Stimulated activated CD8-positive, alpha-beta memory T cell treated with anti-CD3 and anti-CD28 coated beads, Interleukin-4, amount 100 ng/mL, for 1 hour (primary cell): ENCODE measurements at places on chromosomes 12 and 14.

GRCh38 chr14:65320661-65321308 is 91.7 kb upstream of the FUT8 start:
- DNase-seq, result no peak

DNA sequence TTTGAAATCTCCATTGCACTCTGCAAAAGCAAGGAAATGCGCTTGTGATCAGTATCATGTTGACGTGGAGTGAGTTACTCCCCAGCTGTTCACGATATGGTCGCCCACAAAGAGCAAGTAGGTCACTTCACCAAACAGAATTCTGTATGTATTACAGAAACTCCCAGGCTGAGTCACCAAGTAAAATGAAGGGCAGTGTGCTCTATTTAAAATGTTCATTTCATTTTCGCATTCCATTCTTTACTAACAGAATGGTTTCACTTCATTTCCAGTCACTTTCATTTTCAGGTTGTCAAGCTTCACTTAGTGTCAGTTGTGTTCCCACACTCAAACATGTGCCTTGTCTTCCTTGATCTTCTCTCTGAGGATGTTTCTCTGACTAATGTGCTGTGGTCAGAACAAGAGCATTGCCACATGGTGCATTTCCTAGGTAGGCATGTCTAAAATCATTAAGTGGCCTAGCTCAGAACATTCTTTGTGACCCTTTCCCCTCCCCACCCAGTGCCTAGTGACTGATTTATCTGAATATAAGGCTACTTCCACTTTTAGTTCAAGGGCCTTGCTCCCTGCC is 391.2 kb downstream of the RAD51B start:
- no peak for DNase-seq

GRCh38 chr14:75418850-75419768 is 8.7 kb upstream of the JDP2 start:
- DNase-seq, result no peak

DNA sequence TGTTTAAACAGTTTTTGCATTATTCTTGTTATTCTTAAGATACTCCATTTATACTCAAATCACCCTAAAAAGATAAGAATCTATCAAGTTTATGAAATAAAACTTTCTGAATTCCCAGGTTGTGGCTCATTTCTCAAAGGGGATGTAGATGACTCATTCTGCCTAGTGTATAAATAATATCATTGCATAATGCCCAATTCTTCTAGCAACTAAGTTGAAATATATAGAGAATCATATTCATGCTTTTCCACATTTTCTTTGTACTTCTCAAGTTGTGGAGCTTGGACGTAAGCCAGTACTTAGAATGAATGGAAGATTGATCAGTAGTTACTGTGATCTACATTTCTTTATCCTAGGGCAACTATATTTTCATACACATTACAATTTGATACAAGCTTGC is 201.1 kb downstream of the PPFIA2 start:
- DNase-seq, result no peak

DNA sequence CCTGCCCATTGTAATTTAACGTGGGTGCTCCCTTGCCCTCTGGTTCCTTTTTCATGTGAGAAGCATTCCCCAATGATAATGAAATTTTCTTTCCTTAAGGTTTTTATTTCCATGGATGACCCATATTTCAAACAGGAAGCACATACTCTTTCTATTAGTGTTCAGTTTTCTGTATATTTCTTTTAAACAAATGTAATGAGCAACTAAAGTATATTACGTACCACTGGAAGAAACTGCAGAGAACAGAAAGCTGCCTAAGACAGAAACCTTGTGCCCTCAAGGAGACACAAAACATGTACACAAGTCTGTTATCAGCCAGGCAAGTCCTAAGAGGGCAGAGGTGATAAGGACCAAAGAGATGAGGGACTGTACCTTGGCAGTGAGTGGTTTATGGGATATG is 414.9 kb downstream of the ETNK1 start:
- DNase-seq, result no peak

GRCh38 chr14:33696165-33696564 is 254.7 kb downstream of the EGLN3 start:
- no peak for DNase-seq

GRCh38 chr12:49255857-49256637 is 8.8 kb upstream of the TUBA1C start:
- no peak for DNase-seq

DNA sequence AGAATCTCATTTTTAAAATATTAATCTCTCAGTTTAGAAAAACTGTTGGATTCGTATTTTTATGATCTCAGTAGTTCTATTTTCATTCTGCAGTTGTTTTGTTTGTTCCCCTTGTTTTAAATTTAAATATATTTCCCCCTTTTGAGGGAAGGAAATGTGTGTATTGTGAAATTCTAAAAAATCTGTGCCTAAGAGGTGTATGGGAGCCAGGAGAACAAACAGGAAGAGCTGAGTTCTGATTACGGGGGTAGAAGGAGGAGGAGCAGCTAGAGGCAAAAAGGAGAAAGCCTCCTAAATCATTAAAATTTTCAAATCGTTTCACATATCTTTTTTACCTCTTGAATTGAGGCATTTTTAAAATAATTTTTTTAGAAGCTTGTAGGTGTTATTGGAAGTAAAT is 2.3 kb downstream of the RDH12 start:
- DNase-seq, result no peak

DNA sequence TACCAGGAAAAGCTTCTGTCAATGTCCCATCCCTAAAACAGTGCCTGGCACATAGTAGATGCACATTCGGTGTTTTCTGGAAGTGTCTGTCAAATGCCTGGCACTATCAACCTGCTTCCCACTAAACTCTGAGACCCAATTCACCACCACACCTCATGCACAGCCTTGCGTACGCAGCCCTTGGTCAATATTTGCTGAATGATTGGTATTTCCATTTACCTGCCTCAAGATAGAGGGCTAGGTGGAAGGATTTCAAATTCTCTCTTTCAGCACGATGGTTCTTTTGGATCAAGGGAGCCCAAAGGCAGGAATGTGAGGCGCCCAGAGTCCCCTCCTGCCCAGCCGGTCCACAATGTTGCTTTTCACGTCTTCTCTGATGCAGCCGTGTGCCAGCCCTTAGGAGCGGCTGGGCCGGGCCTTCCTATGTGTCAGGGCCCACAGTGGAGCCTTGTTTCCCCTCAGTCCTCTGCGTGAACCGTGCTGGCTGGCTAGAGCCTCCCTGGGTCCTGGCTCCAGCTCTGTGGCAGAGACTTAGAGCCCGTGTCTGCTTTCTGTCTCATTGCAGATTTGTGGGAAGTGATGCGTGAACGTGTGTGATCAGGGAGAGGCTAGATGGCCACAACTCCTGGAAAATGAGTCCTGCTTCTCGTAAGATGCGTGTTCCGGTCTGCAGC is 99.9 kb upstream of the RFLNA start:
- no peak for DNase-seq

- no peak for DNase-seq
Measured at GRCh38 chr14:70754991-70755390, 54.3 kb downstream of the MAP3K9 start.

- DNase-seq, result no peak
Measured at GRCh38 chr14:99924379-99924778, 131.2 kb downstream of the EML1 start.

DNA sequence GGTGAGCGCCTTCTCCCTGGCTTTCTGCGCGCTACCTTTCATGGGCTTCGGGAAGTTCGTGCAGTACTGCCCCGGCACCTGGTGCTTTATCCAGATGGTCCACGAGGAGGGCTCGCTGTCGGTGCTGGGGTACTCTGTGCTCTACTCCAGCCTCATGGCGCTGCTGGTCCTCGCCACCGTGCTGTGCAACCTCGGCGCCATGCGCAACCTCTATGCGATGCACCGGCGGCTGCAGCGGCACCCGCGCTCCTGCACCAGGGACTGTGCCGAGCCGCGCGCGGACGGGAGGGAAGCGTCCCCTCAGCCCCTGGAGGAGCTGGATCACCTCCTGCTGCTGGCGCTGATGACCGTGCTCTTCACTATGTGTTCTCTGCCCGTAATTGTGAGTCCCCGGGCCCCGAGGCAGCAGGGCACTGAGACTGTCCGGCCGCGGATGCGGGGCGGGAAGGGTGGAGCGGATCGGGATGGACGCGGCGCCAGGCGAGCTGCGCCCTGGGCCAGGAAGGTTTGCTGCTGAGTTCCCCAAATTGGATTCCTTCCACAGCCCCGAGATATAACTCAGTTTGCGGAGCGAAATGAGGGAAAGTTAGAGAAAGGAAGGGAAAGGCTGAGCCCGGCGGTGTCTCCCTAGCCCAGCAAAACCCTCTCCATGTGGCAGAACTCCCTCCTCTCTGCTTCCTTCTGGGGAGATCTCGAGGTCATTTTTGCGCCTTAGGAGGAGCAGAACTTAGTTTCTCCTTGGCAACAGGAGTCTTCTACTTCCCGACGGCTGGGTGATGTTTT is 972 bp downstream of the PTGDR start:
- DNase-seq, result no peak
